ENCODE measurements at places on chromosomes 16 and 17. TPM values are rescaled to one million over a fixed set of nuclear protein-coding genes. Genes with fewer than 3 reads are reported as not detected.

GRCh38 chr17:82331345-82331939, 2.1 kb downstream of the SECTM1 start:
- DNase-seq, result no peak

DNA sequence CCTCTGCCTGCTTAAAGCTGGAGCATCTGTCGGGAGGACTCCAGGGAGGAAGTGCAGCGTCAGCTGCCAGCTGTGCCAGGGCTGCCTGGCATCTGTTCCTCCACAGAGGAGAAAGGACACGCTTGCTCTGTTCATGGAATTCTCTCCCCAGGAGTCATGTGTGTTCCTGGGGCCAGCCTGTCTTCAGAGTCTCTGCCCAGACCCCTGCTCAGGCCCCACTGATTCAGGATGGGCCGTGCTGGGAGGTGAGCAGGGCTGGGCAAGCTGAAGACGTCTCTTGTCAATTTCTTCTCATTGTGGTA, 24.2 kb downstream of the CRISPLD2 start:
- no peak for DNase-seq

DNA sequence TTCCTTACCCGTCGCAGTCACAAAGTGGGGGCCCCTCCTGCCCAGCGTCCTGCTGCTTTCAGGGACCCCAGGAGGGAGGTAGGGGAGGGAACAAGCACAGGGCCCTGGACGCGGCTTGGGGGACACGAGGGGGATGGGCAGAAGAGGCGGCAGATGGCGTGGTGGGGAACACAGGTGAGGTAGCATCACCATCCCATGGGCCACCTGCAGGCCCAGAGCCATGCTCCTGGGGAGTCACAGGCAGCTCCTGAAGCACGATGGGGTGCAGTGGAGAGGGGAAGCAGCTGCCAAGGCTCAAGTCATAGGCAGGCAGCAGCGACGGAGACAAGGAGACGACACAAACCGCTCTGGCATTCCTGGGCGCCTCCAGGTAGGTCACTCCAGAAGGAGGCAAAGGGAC, 10.8 kb downstream of the UNKL start:
- no peak for DNase-seq

GRCh38 chr16:89315791-89316581, 98.5 kb downstream of the ZNF778 start:
- peak; percentile 34 for DNase-seq

DNA sequence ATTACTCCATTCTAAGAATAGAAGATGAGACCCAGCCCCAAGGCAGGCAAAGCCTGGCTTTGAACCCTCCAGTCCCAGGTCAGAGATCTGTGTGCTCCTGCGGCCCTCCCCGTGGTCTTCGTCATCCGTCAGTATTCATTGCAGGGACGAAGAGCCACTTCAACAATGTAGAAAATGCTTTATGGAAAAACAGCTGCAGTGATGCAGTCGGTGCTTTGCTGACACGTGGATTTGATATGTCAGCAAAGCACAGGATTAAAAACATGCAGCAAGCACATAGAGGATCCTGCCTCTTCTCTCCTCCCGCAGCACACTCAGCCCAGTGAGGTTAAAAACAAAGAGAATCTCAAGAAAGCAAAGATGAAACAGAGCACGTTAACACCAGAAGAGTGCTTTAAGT, 117.1 kb upstream of the AXIN2 start:
- no peak for DNase-seq

DNA sequence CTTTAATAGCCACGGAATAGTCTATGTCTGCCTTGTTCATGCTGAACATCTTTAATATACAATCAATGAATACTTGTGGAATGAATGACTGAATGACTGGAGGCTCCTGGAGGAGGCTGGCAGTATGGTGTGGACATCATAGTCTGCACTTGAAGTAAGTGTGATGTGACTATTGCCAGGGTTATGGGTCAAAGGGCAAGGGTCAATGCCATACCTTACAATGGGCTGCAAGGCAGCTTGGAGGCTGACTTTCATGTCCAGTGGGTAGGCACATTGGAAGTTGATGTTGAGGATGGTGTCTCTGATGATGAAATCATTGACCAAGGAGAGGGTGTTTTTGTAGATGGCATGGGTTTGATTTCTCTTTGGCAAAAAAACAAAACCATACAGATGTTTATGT, 7.9 kb downstream of the GP2 start:
- DNase-seq, result no peak

DNA sequence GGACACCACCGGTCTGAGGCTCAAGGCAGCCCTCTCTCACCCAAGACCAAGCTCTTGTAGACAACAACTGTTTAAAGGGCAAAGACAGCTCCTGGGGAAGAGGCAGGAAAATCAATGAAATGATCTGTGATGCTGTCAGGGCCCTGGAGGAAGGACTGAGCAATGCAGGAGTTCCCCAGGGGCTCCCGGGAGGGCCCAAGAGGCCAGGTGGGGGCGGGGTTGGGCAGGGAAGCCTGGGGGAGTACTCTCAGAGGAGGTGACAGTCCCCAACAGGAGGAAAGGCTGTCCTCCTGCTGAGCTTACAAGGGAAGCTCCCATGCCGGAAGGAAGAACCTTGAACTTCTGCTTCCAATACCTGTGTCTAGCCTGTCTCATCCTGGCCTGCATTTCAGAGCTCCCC, 8.3 kb upstream of the NOS2 start:
- DNase-seq, result no peak

DNA sequence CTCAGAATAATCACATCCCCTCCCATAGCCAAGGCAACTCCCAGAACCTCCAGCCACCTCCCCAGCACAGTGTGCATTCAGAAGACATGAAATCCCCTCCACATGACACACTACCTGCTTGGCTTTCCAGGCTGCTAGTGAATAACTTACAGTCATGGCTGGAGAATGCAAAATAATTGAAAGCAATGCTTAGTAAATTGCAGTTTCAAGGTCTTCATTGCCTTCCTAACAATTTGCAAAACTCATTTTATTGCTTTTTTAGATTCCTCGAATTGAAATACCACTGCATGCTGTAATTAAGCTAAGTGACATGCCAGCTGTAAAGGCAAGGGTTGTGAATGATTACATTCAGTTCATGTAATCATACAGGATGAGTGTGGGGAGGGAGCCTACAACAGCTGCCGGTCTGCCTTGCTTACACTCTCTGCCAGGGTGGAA, 29.0 kb upstream of the HOXB13 start:
- DNase-seq, result no peak

- peak; percentile 53 for DNase-seq
Measured at GRCh38 chr17:64343833-64344637, 46.6 kb downstream of the PECAM1 start.

DNA sequence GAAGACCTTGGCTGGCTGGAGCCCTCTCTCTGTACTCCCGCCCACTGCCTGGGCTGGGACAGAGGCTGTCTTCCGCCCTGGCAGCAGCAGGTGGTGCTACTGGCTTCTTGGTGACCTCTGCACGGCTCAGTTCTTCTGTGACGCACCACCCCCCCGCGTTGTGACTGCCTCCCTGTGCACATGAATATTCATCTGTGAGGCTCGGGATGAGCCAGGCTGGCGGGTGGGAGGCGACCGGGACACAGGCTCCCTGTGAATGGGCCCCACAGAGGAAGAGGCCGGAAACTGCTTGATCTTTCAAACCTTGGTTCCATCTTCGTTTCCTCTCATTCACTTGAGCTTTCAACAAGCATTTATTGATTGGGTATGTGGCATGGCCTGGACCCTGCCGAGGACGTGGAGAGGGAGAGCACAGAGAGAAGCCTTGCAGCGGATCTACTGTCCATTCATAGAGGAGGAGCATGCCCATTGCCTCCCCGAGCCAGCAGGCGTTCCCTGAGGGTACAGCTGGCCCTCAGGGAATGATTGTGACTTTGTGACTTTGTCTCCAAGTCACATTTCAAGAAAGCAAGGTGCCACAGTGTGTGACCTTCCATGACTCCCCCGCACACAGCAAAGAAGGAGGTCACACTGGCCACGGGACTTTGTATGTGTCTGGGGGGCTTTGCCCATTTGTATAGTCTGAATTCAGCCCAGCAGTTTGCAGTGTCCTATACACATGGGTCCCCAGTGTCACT, 45.0 kb downstream of the B9D1 start:
- peak; percentile 36 for DNase-seq

MRPL27 gene
- 67.7 TPM for total RNA-seq

SMPD3 gene
- total RNA-seq, result 73.0 TPM

ALOX12B gene
- total RNA-seq, result not detected

KIF2B gene
- total RNA-seq, result not detected
